ENCODE measurements at places on chromosomes 11 and 22.

- DNase-seq: no peak
These were observed 4.2 kb downstream of the ABCC8 start for GRCh38 chr11:17472467-17472866.

GRCh38 chr11:22566293-22566692 lies 59.3 kb downstream of the FANCF start:
- DNase-seq: no peak

- no peak for DNase-seq
These were observed 148.3 kb downstream of the CEP164 start for GRCh38 chr11:117475716-117476530.

- DNase-seq: no peak
These were observed 212.3 kb upstream of the ZBED5 start for GRCh38 chr11:11069841-11070835.

- DNase-seq: no peak
These were observed 125.4 kb downstream of the CASP12 start for GRCh38 chr11:104772806-104773241.

Measured in midbrain (tissue), 1 donor.